ENCODE measurements at places on chromosomes 1 and 21.

GRCh38 chr1:83802023-83802422 is 196.9 kb downstream of the TTLL7 start:
- DNase-seq: no peak

DNA sequence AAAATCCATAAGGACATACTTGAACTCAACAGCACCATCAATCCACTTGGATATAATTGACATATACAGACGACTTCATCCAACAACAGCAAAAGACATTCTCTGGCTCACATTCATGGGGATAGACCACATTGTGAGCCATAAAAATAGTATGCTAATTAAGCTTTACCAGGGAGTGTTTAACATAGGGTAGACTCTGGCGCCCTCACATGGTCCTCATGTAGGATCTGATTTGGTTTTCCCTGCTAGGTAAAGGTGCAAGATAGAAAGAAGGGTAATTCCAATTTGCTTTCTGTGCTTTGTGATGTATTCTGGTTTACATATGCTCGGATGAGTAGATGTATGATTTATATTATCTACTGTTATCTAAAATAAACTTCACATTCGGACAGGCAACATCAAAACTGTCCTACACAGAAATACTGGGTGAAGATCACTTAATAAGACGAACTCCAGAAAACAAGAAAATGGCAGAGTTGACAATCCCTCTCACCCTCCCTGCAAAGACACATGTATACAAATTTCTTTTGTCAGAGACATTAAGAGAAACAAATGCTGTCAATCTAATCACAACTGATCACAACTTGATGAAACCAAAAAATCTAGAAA is 27.7 kb downstream of the CR1L start:
- peak; percentile 26 for DNase-seq

DNA sequence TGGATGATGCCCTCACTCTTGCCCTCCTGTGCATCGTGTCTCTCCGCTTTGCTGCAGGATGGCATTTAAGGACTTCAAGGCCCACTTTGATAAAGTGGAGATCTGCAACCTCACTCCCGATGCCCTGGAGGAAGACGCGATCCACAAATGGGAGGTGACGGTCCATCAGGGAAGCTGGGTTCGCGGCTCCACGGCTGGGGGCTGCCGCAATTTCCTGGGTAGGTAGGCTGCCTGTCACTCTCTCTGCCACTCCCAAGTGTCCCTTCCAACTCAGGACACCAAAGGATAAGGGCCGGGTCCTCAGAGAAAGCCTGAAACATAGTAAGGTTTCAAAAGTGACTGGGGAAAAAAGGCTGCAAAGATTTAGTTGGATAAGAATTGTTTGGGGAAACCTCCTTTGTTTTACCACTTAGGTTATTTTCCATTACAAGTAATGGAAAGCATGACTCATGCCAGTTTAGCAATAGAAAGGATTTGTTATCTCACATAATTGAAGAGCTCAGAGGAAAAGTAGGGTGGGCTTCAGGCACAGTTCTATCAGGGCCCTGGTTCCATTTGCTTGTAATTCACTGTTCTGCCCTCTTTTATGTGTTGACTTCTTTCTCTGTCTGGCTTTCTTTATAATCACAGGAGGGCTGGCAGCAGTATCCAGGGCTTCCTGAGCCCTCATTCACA is 31.9 kb downstream of the CAPN9 start:
- no peak for DNase-seq

DNA sequence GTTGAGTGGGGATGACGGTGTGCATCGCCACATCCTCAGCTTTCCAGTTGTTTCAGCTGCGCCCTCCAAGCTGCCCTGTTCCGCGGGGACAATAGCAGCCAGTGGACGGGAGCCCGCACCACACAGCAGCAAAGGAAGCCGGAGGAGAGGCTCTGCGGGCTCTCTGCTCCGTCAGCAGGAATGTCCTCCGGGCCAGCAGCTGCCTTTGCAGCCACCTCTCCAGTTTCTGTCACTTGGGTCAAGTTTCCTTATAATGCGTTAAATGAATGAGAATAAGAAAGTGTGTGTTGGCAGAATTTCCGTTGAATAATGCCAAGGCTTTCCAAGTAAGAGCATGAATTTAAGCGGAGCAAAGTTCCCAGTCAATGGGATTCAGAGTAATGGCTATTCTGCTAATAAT is 263.3 kb downstream of the KIF26B start:
- DNase-seq: no peak

- no peak for DNase-seq
Observed at GRCh38 chr1:55334160-55334559, 119.0 kb upstream of the USP24 start.

GRCh38 chr1:101996825-101997465 is at the start of gene OLFM3:
OLFM3 (minus strand) TSS chr1:101996926.
- peak; percentile 1 for DNase-seq

GRCh38 chr1:8294170-8294697 is 23.7 kb upstream of the SLC45A1 start:
- DNase-seq: no peak

DNA sequence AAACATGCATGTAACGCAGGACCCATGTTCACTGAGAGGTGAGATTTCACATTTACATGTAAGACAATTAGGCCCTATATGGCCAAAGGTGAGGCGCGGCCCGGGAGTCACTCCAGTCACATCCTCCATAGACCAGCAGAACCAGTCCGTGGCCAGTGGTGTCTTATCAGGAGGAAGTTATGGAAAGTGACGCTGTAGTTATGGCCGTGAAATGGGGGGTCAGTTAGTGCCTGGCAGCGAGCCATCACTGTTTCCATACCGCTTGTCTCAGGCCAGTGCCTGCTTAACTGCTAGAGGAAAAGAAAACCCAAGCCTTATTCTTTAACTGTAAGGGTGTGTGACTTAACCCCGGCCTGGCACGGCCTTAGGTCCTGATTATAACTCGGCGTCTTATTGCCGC is 6.1 kb downstream of the C1orf159 start:
- no peak for DNase-seq

GRCh38 chr1:156420205-156421061 is 51.4 kb downstream of the RHBG start:
- peak; percentile 42 for DNase-seq

DNA sequence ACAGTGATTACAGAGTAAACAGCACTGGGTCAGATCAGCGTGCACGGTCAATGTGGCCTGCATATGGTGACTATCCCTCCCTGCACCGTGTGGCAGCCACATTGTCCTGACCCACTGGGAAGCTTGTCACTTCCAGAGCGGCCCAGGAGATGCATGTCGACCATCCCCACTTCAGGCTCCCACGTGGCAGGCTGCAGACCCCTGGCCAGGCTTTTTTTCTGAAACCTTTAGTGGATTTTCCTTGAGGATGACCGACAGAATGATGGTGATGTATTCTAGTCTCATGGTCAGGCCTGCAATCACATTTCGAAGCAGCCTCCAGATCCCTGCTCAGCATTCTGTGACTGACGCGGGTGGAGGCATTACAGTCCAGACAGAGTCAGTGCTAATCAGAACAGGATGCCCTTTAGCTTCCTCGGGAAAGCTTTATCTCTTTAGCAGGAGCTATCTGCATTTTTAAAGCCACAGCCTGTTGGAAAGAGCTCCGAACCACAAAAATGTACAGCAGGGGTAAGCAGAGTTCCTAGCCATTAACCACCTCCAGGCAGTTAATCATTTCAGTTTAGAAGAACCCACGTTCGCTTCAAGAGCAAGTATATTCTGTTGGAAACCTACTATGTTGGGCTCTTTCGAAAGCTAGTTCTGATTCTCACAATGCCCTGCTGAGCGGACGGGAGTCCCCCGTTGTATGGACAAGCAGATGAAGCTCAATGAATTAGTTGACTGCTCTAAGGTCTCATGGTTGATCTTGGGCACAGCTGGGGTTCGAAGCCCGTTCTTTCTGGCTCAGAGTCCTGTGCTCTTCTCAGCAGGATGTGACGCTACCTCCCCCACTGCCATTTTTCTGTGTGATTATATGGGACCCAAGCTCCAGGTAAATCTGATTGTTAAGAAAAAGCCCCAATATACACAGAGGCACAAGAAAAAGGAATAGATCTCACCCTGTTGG is 56.5 kb downstream of the IRF2BP2 start:
- DNase-seq: no peak

DNA sequence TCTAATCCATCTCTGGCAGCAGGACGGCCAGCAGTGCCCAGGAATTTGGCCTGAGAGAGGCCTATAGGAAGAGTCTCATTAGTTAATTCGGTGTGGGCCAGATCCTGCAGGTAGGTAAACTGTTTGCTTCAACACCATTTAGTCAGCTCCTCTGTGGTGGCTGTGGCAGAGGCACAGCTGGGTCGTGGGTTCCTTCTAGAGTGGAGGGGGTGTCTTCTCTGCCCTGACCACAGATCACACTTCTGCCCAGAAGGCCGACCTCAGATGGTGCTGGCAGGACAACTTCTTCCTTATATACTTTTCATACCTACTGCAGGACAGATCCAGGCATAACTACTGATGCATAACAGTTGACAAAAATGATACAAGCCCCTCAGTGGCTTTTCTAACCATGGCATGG is 281.4 kb downstream of the RPS6KC1 start:
- no peak for DNase-seq

DNA sequence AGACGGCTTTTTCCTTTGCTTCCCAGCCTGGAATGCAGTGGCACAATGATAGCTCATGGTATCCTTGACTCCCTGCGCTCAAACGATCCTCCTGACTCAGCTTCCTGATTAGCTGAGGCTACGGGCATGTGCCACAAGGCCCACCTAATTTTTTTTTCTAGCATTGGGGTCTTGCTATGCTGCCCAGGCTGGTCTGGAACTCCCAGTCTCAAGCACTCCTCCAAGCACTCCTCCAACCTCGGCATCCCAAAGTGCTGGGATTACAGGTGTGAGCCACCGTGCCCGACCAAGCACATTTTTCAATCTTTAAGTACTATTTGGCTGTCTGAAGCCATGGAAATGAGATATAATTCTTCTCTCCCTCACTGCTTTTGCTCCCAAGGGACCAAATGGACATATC is 58.7 kb downstream of the MAB21L3 start:
- DNase-seq: no peak

DNA sequence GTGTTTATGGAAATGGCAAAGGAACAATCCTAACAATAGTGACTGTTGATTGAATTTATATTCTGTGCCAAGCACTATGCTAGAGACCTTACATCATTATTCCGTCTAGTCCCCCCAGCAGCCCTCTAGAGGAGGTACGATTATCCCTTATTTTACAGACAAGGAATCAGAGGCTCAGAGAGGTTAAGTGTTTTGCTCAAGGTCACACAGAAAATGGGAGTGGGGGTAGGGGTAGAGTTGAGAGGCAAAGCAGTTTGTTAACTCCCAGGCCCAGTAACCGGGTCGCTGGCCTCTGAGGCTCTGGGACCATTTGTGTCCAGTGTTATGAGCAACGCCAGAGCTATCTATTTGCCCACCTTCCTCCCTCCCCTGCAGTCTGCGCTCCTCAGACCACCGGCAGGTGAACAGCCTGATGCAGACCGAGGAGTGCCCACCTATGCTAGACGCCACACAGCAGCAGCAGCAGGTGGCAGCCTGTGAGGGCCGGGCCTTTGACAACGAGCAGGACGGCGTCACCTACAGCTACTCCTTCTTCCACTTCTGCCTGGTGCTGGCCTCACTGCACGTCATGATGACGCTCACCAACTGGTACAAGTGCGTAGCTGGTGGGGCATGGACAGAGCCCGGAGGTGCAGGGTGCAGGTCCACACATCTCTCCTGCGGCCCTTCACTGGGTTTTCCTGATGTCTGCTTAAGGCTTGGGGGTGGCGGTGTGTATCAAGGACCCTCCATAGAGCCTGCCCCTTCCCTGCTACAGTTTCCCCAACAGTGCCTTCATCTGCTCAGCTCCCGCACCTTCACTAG is 19.8 kb downstream of the SERINC2 start:
- DNase-seq: no peak

DNA sequence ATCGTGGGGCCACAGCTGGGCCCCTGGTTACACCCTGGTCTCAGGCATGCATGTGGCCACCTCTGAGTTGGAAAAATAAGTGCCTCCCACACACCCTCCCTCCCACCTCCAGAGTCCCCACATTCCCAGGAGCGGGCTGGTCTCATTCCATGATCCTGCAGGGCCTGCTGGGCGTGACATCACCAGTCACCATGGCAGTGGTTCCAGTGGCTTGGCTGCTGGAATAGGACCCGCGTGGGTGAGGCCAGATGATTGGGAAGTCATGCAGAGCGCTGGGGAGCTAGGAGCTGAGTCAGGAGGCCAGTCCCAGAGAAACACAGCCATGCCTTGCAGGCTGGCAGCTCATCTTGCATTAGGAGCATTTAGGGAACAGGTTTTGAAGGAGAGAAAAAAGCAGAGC is 125.4 kb upstream of the TMEM51 start:
- no peak for DNase-seq
